NCI-H460 (cell line): ENCODE measurements at places on chromosomes 3 and 15.

- no peak for DNase-seq
These were observed 424.6 kb upstream of the SEMA6D start for GRCh38 chr15:47292638-47293190.

DNA sequence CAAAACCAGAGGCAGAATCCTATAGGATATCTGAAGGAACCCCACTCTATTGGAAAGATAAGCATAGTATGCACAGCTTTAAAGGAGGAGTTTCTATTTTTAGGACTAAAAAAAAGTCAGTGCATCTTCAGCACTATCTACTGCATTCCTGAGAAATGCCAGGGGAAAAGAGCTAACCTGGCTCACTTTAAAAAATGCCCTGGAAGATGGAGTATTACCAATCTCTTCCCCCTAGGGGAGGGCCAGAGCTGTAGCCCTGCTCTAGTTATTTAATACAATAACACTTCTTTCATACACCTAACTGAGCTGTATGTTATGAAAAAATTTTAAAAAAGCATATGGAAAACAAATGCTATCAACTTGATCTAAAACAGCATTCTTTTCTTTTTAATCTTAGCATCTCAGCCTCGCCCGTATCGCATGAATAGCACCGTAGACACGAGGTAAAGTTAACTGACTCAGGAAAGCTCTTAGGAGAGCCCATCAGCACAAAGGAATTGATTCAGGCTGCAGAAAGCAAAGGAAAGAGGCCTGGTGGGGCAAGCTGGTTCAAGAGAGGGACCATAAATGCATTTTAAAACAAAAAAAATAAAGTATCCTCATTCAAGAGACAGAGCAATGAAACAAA lies 50.2 kb downstream of the TGM4 start:
- no peak for DNase-seq

DNA sequence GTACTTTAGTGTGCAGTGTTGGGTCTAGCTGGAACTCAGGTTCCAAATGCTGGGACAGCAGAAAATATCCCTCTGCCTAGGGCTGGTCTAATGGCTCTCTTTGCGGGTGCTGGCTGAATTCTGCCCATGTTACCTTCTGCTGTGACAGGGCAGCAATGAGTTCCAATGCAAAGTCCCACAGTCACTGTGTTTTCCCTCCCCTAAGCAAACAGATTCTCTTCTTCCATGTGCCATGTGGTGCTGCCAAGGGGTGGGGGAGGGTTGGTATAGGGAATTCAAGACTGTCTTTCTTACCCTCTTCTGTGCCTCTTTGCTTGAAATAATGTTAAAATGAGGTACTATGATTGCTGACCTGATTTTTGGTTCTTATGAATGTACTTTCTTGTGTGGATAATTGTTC lies 229.6 kb downstream of the GBE1 start:
- no peak for DNase-seq

- no peak for DNase-seq
These were observed 15.0 kb upstream of the TM6SF1 start for GRCh38 chr15:83092309-83092976.

DNA sequence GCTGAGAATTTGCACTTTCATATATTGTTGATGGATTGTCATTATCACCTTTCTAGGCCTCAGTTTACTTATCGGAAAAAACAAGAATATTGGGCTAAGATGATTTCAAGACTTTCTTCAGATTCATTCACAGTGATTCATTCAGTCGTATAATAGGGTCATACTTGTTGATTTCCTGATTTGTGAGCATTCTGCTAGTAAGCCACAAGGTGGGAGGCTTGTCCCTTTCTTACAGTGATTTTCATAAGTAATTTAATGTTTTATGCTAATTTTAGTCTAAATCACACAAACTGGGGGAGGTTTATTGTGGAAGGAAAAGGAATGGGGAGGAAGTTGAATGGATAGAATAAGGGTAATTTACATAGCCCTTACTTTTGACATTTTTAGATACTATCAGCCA lies 126.8 kb upstream of the GOLGA6L4 start:
- no peak for DNase-seq

GRCh38 chr3:41960826-41961750 lies 815 bp downstream of the ULK4 start:
- peak; percentile 9 for DNase-seq

DNA sequence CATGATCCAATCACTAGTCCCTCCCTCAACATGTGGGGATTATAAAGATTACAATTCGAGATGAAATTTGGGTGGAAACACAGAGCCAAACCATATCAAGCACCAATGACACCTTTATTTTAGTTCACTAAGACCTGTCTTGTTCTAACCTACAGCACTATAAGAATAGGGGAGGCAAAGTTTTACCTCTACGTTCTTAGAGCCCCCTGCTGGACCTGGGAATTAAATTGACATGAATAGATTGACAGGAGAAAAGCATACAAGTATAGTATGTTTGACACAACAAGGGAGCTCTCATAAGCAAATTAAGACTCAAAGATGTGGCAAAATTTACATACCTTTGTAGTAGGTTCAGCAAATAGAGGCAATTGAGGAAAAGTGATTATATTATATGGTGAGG lies 974.4 kb upstream of the ALCAM start:
- no peak for DNase-seq

DNA sequence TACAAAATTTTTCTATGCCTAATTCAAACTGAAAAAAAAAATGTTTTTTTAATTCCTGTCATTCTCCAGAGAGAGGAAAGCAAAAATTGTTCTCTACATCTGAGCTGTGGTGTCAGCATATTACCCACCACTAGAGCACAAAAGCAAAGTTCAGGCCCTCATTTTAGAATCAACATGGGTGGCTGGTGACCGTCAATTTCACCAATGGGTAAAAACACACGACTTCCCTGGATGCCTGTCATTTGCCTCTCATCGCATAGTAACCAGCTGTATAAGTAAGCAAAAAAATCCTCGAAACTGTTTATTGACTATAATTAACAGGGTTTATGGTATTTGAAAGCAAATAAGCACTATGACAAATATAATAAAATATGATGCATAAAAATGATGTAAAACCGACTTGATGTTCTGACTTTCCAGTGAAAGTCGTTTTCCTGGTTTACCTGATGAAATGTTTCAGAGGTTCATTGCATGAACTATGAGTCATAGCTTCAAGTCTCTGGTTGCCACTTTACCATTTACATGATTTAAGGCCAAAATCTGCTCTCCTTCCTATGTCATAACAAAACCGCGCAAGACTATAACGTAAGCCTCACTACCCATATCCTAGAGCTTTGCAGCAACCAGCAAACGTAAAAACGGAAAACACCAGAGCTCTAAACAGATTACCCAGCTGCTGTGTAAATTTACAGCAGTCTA lies 60.5 kb downstream of the THBS1 start:
- DNase-seq, result no peak

DNA sequence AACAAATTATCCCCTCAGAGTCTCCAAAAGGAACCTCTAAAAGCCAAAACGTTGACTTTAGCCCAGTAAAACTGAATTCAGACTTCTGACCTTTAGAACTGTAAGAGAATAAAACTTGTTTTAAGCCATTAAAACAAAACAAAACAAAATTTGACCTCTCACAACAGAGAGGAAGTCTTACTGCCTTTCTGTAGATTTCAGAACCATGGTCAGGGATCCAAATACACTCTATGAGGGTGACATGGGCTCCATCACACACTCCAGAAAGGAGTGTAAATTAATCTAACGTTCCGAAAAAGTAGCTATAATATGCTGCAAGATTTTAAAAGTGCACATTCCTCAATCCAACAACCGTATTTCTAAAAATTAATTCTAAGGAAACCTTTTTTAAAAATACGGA lies 19.2 kb upstream of the RPL14 start:
- no peak for DNase-seq
